ENCODE measurements at places on chromosomes 7 and 10.

GRCh38 chr10:101095550-101096213 is 33.9 kb downstream of the KAZALD1 start:
- peak; percentile 69 for DNase-seq

GRCh38 chr10:113576852-113577251 is 24.0 kb downstream of the HABP2 start:
- DNase-seq: no peak

- DNase-seq: no peak
These were observed 100.3 kb upstream of the C10orf90 start for GRCh38 chr10:126770809-126771208.

- no peak for DNase-seq
These were observed 121.7 kb downstream of the PRPF18 start for GRCh38 chr10:13708256-13708990.

GRCh38 chr7:158374586-158374985 is 213.0 kb downstream of the PTPRN2 start:
- no peak for DNase-seq

DNA sequence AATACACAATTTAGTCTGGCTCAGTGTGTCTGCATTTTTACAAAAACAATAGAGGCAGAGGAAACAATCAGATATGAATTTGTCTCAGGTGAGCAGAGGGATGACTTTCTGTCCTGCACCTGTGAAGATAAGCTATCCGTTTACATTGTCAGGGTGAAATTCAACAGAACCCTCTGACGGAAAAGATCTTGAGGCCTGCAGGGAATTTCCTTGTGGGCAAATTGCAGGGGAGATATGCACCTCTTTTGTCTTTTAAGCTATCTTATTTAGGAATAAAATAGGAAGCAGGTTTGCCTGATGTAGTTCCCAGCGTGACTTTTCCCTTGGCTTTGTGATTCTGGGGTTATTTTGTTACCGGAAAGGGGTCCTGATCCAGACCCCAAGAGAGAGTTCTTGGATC is 325.1 kb downstream of the GALNT17 start:
- no peak for DNase-seq

- DNase-seq: no peak
These were observed 237.3 kb downstream of the MAD1L1 start for GRCh38 chr7:1995426-1995825.

- DNase-seq: no peak
These were observed at the start of gene KCND2 for GRCh38 chr7:120272701-120273475. TSS of gene KCND2 (plus strand) at chr7:120273175.

GRCh38 chr10:104735757-104736391 is 94.8 kb downstream of the SORCS3 start:
- no peak for DNase-seq

DNA sequence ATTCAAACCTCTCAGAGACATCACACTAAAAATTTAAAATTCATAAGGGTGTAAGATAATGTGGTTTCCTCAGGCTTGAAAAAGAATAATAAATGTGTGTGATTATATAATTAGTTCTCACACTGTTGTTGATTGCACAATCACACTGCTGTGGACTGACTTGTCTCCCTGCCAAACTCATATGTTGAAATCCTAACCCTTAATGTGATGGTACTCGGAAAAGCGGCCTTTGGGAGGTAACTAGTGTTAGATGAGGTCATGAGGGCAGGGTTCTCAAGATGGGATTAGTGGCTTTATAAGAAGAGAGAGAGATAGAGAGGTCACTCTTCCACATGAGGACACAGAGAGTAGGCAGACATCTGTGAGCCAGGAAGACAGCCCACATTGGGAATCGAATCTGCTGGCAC is 128.5 kb upstream of the COL1A2 start:
- DNase-seq: no peak

GRCh38 chr7:51187941-51188340 is 128.7 kb downstream of the COBL start:
- DNase-seq: no peak

DNA sequence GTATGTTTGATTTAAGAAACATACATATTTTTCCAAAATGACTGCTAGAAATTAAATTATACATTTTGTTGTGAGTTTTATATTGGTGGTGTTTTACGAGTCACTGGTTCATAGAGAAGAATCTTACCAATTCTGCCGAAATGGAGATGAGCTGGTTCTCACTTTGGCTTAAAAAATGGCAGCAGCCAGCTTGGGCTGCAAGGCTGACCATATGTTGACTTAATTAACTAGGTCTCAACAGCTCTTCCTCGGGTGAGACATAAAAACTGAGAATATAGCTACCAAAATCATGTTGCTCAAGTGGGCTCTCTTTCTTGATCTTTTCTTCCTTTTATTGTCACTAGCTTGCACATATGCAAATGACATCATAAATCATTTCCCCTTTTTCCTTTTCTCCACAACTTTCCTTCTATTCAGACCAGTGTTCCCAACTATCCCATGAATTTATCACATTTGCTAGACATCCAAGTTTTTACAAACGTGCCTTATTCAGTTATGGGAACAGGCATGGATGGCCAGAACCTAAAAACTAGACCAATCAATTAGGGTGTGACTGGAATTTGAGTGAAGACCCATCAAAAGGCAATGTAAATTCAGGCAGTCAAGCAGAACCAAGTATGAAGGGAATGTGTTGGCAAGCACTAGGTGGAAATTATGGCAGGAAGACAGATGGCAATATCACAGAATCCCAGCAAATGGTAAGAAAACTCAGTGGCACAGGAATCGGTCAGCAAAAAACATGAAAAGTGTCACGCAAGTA is 6.4 kb upstream of the TSPAN12 start:
- DNase-seq: no peak

DNA sequence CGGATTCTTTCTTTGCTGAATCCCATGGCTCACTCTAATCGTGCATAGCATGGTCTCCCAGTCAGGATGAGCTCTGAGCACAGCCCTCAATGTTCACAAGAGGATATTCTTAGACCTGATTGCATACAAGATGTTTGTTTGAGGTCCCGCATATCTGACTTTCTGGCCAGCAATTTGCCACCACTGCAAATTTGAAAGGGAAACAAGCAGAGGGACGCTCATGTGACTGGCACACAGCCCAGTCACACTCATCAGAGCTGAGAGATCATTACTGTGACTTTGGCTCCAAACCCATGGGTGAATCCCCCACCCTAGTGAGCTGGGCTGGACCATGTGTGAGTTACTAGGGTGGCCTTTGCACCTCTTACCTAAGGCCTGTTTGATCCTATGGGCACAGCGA is 9.9 kb downstream of the TAS2R41 start:
- no peak for DNase-seq

DNA sequence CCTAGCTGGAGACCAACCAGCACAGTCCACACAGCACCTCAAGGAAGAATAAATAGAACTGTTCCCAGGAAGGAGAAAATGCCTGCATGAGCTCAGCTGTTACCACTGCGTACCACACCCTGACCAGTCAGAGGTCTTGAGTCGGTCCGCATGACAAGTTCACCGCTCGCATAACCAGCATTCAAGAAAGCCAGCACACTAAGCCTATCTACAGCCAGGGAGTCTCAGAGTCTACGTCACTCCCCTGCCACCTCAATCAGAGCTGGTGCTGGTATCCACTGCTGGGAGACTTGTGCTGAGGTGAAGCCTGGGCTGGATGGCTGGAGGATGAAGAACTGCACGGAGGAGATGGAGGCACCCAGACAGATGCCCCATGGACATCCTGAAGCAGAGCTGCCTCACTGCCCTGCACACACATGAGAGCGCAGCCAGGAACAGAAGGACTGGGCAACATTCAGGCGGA is 19.6 kb downstream of the AKR1C1 start:
- no peak for DNase-seq

- no peak for DNase-seq
These were observed 7.7 kb downstream of the TMEM168 start for GRCh38 chr7:112782498-112782897.

GRCh38 chr10:132953428-132953827 is 11.1 kb upstream of the CFAP46 start:
- DNase-seq: no peak

DNA sequence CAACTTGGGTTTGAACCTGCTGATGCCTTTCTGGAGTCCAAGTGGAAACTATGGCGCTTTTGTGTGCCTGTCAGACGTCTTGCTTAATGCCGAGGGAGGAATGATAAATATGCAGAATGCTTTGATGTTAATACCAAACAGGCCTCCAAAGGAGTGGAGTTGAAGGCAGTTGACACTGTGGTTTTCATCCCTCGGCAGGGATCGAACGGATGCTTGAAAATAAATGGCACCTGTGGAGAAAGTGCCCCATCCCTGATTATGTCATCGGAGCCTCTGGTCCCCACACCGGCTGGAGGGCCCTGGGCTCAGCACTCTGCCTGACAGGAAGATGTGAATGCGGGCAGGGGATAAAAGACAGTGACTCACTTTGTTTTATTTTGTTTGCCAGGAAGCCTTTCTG is 148.7 kb upstream of the GPR26 start:
- no peak for DNase-seq
